Fibroblast of skin of left quadriceps (primary cell): ENCODE measurements at places on chromosomes 11 and 22.

GRCh38 chr11:118786657-118787056, 4.3 kb downstream of the DDX6 start:
- no peak for DNase-seq

GRCh38 chr11:66478729-66479393, 1.4 kb upstream of the DPP3 start:
- DNase-seq = no peak

DNA sequence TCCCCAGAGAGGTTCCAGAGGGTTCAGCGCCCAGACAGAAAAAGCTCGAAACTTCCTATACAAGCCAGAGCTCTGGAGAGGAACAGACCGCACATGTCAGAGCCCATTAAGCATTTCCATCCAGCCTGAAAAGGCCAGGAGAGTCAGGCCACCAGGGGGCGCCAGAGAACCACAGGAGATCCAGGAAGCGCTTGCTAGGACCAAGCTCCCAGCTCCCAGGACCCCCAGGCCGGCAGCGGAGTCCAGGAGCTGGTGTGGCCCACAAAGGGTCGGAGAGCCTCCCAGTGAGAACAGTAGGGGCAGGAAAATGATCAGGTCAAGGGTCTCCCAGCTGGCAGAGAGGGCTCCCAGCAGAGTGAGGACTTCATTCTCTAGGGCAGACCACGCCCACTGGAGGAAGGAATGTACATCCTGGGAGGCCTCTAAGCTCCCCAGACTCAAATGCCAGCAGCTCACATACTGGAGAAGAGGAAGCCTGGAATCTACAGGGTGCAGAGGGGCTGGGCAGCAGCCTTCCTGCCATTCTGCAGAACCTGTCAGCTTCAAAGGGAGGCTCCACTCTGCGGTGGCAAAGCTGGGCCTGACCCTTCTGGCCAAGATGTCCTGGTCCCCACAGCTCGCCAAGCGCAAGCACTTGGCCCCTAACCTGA, 2.1 kb upstream of the MEI1 start:
- DNase-seq = peak; percentile 70

GRCh38 chr11:22203281-22203680, 10.4 kb downstream of the ANO5 start:
- no peak for DNase-seq

- no peak for DNase-seq
Measured at GRCh38 chr11:67564230-67564629, 19.4 kb upstream of the GSTP1 start.

DNA sequence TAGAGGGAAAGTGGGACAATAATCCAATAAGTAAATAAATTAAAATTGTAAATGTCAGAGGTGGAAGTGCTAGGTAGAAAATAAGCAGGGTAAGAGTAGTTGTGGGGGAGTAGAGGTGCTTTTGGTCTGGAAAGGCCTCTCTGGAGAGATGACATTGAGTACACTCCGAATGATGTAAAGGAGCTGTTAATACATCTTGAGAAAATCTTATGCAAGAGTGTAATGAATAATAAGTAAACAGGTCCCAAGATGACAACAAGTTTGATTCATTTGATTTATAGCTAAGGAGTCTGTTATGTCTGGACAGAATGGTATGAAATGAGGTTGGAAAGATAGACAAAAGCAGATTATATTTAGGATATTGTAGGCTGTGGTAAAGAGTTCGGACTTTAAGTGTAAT, 87.5 kb downstream of the TMEM135 start:
- DNase-seq = no peak

DNA sequence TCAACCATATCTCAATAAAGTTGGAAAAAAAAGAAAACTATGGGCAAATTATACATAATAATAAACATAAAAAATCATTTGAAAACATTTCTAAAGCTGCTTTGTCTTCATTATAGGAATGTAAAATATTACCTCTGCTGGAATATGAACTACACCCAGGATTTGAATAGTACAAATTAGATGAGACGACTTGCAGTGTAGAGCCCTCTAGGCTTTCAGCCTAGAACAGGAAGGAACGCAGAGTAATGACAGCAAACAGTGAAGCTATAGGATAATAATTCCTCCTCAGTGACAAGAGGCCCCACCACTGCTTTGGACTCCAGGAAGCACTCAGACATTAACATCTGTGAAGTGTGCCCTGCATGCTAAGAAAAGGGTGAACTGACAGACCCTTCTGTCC, 7.7 kb downstream of the OR2AG1 start:
- no peak for DNase-seq

DNA sequence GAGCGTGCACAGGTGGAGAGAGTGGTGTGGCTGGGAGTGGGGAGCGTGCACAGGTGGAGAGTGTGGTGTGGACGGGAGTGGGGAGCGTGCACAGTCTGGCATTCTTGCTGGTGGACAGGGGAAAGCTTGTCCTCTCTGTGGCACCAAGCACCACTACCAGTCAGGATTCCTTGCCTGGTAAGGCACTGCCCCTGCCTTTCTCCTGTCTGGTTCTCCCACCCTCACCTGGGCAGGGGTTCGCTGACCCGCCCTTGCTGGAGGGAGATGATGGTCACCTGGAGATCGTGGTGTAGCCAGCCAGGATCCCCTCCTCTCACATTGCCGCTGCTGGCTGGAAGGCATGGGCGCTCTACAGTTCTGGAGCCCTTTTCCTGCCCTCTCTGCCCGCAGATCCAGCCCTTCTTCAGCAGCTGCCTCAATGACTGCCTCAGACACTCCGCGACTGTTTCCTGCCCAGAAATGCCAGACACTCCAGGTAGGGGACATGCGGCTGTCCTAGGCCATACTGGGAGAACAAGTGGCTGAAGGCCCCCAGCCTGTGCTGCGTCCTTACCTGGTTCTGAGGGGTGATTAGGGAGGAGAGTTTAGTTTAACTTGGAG, 16.7 kb downstream of the TMEM121B start:
- DNase-seq = no peak

GRCh38 chr22:19992921-19993355, 23.7 kb downstream of the ARVCF start:
- no peak for DNase-seq

DNA sequence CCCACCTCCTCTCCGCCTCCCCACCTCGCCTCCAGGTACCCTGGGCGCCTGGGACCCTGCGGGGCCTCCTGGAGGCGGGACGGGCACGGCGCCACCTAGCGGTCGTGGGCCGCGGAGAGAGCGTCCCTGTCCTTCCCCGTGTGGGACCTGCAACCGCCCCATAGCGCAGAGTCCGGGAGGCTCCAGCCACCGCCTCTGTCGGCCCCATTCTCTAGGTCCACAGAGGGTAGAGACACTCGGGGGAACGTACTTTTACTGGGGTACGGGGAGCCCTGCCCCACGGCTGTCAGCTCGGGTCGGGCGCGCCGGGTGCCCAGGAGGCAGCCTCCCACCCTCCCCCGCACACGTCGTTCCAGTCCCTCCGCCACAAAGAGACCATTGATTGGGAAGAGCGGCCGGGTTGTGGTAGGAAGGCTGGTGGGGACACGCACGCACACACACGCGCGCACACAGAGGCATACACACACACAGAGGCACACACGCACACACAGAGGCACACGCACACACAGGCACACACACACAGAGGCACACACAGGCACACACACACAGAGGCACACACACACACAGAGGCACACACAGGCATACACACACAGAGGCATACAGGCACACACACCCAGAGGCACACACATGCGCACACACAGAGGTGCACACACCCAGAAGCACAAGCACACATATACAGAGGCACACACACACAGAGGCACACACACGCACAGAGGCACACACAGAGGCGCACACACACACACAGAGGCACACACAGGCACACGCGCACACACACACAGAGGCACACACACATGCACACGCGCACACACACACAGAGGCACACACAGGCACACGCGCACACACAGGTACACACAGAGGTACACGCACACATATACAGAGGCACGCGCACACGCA, 12.6 kb upstream of the NECTIN1 start:
- DNase-seq = no peak

DNA sequence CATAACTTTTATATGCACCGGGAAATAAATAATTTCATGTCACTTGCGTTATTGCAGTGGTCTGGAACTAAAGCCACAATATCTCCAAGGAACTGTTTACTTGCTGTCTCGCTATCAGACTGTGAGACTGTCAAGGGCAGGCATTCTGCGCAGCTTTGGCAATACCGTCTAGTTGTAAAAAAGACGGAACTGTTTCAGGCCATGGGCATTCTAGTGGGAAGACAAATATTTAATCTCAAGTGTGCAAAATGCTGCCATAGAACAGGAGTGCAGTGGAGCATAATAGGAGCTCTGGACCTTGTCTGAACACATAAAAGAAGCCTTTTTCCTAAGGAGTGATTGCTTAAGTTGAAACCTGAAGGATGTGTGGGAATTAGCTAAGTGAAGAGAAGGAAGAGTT, 53.8 kb downstream of the PACS1 start:
- no peak for DNase-seq

GRCh38 chr11:404551-405264, 10.1 kb downstream of the SIGIRR start:
- no peak for DNase-seq

- no peak for DNase-seq
Measured at GRCh38 chr11:89065066-89065465, 716 bp downstream of the GRM5 start.

- no peak for DNase-seq
Measured at GRCh38 chr11:121344824-121345223, 52.3 kb downstream of the SC5D start.

GRCh38 chr22:19510919-19511341, 13.3 kb downstream of the CLDN5 start:
- DNase-seq = no peak

DNA sequence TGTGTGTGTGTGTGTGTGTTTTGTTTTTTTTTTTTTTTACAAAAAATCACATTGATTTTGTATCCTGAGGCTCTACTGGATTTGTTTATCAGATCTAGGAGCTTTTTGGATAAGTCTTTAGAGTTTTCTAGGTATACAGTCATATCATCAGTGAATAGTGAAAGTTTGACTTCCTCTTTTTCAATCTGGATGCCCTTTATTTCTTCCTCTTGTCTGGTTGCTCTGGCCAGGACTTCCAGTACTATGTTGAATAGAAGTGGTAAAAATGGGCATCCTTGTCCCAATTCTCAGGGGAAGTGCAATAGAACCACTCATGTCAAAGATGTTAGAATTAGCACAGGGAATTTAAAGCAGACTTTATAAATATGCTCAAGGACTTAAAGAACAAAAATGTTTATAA, 32.6 kb upstream of the PRDM11 start:
- no peak for DNase-seq

DNA sequence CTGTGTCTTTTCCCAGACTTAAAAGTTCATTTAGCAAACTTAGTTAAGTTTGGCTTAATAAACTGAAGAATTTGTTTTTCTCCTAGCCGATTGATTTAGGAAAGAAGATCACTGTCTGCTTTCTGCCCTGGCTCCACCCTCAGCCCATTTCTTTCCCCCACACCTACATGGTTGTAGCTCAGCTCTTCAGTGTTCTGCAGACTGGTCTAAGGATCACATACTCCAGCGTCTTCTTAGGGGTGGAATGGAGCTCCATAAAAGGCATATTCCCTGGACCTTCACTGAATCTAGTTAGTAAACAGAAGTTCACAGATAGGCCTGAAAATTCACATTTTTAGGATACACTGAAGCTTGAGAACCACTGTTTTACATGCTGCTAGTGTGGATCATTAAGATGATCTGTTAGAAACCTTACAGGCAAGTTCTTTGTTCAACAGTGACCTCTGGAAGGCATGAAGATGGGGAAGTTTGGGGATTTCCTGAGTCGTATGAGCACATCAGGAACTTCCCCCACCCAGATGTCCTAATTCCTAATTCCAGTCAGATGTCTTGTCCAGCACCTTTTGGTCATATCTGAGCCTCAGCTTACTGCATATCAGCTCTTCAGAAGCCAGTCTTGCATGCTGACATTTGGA, 16.8 kb downstream of the PIWIL4 start:
- no peak for DNase-seq

DNA sequence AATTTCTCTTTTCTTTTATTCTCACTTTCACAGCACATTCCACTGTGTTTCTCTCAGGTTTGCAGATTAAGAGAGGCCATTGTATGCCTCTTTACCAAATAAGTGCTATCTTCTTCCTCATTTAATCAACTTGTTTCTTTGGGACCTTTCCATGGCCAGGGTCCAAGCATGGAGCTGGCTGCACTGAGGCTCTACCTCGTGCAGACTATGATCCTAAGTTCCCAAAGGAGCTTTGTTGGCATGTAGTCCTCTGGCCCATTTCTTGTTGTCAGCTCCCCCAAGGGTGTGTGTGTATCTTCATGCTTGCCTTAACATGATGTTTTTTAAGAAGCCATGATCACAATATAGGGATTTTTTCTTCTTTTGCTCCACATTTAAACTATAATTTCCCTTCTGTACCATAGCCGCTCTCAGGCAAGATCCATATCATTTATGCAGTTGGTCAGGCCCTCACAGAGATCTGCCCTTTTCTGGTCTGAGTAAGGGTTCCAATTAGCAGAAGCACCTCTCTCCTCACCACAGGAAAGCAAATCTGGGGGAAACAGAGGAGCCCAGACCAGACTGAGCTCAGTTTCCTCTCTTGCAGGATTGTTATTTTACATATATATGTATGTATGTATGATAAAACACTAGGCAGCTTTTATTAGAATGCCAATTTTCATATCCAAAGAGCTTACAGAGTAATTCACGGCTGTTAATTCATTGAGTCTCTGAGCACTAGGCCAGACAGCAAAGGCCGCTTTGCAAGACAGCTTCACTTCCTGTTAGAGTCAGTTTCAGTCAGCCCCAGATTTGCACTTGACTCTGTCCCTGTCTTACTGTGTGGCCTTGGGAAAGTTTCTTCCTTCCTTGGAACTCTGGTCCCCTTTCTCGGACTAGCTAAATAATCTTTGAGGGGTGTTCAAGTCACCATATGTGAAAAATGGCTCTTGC, 34.3 kb downstream of the CYB5R2 start:
- no peak for DNase-seq

DNA sequence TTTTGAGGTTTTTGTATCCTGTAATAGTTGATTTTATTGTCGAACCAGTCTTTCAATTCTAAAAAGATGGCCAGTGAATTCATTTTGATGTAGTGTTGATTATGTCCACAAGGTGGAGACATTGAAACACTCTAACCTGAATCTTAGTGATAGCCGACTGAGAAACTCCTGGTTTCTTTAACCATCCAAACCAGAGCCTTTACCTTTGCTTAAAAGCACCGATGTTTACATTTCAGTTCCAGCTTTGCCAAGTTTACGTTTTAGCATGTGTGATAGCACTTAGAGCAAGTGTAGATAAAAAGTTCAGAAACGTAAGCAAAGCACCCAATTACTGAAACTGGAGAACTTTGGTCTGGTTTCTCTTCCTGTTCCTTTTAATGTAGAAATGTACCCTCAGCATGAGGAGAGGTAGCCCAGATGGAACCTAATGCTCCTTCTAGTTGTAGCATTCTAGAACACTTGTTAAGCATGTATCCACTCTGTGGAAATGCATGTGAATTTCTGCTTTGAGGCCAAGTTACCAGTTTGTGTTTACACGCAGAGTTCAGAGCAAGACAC, 208.6 kb downstream of the DBX1 start:
- peak; percentile 29 for DNase-seq

DNA sequence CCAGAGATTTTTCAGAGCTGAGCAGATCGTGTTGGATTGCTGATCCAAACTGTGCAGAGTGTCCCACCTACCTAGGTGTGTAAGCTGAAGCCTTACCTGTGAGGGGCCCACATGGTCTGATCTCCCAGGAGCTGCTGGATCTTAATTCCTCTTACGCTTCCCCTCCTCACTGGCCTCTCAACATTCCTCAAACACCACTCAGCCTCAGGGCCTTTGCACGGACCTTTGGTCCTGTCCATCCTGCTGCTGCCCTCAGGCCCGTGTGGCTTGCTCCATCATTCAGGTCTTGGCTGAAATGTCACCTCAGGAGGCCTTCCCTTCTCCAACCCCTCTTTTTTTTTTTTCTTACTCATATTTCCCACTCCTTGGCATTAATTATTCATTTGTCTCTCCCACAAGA, 21.1 kb upstream of the RAB1B start:
- DNase-seq = no peak
